ENCODE measurements at places on chromosomes 16 and 17.
A peak's percentile ranks its signal among the peaks of the same experiment; 100 is the strongest.

DNA sequence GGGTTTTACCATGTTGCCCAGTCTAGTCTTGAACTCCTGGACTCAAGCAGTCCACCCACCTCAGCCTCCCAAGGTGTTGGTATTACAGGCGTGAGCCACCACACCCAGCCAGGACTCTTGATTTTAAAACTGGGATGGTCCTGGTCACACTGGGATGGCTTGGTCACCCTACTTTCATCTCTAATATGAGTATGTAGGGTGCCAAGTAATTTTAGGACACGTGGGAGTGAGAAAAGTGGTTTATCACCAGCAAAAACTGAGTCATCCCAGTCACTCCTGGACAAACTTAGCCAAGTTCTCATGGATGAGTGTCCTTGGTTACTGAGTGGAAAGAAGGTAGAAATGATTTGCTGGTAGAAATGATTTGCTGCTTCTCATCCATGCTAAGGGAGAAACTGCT lies 9.9 kb downstream of the CLEC19A start:
- no peak for DNase-seq
- no peak overlapping the region for H3K4me3 ChIP-seq

- H3K27me3 ChIP-seq, result no peaks in the 10 kb centered on the region
- no peak overlapping the region for H3K4me3 ChIP-seq
- H3K27ac ChIP-seq, result peak overlapping the region; percentile 84
- peaks cover 9% of the 10 kb centered on the region for H3K4me1 ChIP-seq
- DNase-seq, result no peak
Observed at GRCh38 chr17:55286681-55287589, 22.2 kb downstream of the HLF start.

GRCh38 chr17:7842380-7843256 lies 8.6 kb downstream of the KDM6B start:
- H3K4me1 ChIP-seq, result no peaks in the 10 kb centered on the region
- H3K36me3 ChIP-seq, result peaks cover 2% of the 10 kb centered on the region
- H3K27ac ChIP-seq, result peak overlapping the region; percentile 51
- H3K27me3 ChIP-seq, result no peaks in the 10 kb centered on the region
- DNase-seq, result peak; percentile 90

- no peaks in the 10 kb centered on the region for H3K36me3 ChIP-seq
- no peaks in the 10 kb centered on the region for H3K4me1 ChIP-seq
- H3K27ac ChIP-seq, result peak overlapping the region; percentile 99
- peak; percentile 85 for DNase-seq
Observed at GRCh38 chr17:35373984-35374765, 754 bp upstream of the SLFN11 start.

DNA sequence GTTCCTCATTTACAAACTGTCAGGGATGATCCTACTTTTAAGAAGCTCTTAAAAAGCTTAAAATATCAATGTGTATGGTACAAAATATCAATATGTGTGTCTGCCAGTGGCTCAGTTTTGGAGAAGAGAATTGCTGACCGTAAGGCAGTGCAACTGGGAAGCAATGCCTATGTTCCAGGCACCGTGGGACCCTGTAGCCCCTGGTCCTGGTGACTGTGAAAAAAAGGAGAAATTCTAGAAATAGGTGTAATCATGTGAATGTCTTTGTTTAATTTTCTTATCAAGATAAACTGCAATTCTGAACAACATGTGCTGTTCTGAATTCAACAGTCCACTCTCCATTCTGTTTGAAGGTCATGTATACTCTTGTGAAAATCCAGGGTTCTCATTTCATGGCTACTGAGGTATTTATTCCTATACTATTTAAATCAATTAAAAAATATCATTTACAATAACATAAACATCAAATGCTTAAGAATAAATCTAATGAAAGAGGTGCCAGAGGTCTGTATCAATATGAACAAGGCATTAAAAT lies 9.4 kb upstream of the HP start:
- no peak for DNase-seq
- no peaks in the 10 kb centered on the region for H3K27me3 ChIP-seq
- no peaks in the 10 kb centered on the region for H3K4me1 ChIP-seq
- no peak overlapping the region for H3K27ac ChIP-seq

GRCh38 chr17:385178-385835 lies 32.7 kb upstream of the RPH3AL start:
- H3K4me3 ChIP-seq, result peak overlapping the region; percentile 74
- H3K27ac ChIP-seq, result no peak overlapping the region
- no peaks in the 10 kb centered on the region for H3K4me1 ChIP-seq
- H3K36me3 ChIP-seq, result no peaks in the 10 kb centered on the region

GRCh38 chr16:23949630-23950290 lies 114.0 kb downstream of the PRKCB start:
- H3K36me3 ChIP-seq, result no peaks in the 10 kb centered on the region
- H3K4me1 ChIP-seq, result no peaks in the 10 kb centered on the region
- no peak overlapping the region for H3K4me3 ChIP-seq
- no peak overlapping the region for H3K27ac ChIP-seq

All from aorta (tissue), 5 donors.